Stimulated activated CD4-positive, alpha-beta T cell treated with anti-CD3 and anti-CD28 coated beads, Interleukin-1b, Interleukin-23, amount 100 ng/mL, for 1 hour (primary cell): ENCODE measurements at places on chromosomes 4 and X.

GRCh38 chr4:14701896-14702295 is 300.4 kb upstream of the CPEB2 start:
- no peak for DNase-seq

DNA sequence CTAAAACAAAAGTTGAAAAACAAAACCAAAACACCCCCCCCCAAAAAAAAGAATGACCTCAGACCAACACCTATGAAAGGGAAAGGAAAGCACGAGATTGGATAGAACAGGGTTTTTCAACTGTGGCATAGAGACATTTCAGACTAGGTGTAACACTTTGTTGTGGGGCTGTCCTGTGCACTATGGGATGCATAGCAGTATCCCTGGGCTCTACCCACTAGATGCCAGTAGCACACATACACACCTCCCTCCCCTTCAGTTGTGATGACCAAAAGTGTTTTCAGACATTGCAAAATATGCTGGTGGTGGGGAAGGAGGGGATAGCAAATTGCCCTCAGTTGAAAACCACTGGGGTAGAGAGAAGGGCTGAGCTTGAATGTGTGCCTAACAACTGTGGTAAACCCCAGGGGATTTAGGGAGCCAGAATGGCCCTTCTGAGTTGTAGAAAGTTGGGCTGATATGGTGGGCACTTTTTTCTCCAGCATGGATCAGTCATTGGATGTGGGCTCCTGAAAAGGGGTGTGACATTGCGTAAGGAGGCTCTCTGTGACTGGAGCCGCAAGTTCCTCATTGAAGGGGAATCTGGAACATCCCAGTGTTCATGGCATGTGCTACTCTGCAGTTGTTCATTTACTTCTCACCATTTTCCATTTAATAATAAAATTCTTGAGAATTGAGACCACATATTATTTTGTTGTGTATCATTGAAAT is 8.8 kb upstream of the GEMIN8 start:
- no peak for DNase-seq

GRCh38 chr4:145285928-145286327 is 105.5 kb upstream of the OTUD4 start:
- no peak for DNase-seq

DNA sequence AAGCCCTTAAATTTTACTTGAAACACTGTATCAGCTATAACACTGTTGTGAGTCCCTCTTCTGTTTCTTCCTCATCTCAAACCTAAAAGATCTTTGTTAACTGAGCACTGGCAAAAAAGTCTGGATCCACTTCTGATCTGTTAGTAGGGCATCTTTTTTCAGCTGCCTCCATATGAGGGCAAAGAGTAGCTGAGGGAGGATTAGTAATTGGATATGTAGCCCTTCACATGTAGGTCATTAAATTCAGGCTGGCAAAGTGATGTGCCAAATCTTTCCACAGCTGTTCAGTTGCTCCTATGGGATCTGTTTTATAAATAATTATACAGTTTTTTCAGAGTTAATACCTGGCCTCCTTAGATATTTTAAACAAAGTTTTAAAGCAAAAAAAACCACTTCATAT is 1.1 kb upstream of the TRMT10A start:
- DNase-seq = no peak

DNA sequence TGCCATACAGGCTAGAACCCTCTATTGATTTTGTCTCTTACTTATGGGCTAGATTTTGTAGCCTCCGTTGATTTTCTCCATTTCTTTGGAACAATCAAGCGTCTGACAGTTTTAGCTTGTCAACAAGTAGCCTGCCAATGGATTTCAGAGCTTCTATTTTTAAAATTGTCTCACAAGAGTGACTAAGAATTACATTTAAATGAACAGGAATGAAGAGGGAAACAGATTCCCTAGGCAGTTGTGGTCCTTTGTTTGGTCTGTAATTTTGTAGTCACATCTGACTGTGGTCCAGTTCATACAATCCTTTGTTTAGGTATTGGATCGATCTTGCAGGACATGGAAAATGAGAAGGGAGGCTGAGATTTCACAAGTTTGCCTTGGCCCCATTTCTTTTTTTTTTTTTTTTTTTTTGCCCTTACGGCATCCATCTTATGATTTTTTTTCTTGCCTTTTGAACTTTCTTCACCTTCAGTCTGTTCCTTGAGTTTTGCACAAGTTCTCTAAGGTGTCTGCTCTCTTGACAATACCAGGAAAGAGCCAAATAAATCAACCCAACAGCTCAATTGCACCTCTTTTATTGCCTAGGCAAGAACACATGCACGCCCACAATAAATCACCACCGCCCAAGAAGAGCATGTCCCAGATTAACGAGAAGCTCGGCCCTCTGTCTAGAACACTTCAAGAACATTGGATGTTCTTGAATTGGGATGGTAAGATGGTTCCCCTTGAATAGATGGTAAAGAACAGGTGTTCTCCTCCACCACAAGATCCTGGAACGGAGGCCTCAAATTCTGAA is 86.5 kb upstream of the EGFL6 start:
- no peak for DNase-seq

GRCh38 chr4:186946136-186946535 is 222.5 kb upstream of the FAT1 start:
- no peak for DNase-seq

DNA sequence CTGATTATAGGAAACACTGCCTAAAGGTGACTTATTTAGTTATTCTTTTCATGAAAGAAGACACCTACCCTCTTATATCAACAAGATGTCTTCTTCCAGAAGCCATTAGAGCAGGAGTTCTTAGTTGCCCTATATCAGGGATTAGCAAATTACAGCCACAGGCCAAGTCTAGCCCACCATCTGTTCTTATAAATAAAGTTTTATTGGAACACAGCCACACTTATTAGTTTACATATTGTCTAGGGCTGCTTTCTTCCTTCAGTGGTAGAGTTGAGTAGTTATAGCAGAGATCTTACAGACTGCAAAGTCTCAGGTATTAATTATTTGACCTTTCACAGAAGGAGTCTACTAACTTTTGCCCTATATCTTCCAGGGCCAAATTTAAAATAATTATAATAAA is 157.2 kb upstream of the NOCT start:
- no peak for DNase-seq
